Stimulated activated CD8-positive, alpha-beta memory T cell treated with anti-CD3 and anti-CD28 coated beads, Interleukin-15, amount 100 ng/mL, for 24 hours (primary cell): ENCODE measurements at places on chromosomes 11 and 22.

- DNase-seq, result no peak
Observed at GRCh38 chr11:130882138-130882551, 34.1 kb downstream of the SNX19 start.

- DNase-seq, result no peak
Observed at GRCh38 chr22:29206372-29207242, 911 bp downstream of the EMID1 start.

- no peak for DNase-seq
Observed at GRCh38 chr11:72083414-72083813, 2.8 kb downstream of the LRRC51 start.

DNA sequence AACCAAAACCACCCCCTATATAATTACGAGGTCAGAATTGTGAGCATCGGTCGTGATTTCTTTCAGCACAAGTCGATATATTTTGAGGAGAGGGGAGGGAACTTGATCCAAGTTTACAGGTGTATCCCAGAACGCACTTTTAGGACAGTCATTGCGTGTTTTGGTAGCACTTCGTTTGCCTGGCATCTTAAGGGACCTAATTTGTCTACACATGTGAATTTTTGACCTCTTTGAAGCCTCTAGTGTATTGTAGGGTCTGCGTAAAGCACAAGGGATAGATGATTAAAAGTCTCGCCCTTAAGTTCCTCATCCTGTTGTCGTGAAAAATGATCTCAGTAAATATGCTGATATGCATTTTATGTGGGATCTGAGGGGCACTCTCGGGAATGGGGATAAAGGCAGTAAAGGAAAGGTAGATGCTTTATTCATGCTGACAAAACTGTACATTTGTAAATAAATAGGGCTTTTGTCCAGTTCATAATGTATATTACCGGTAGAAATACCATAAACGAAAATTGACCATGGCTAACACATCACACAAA, 632 bp upstream of the CCDC34 start:
- no peak for DNase-seq

GRCh38 chr11:72723508-72723907, 28.7 kb downstream of the ARAP1 start:
- DNase-seq, result no peak

DNA sequence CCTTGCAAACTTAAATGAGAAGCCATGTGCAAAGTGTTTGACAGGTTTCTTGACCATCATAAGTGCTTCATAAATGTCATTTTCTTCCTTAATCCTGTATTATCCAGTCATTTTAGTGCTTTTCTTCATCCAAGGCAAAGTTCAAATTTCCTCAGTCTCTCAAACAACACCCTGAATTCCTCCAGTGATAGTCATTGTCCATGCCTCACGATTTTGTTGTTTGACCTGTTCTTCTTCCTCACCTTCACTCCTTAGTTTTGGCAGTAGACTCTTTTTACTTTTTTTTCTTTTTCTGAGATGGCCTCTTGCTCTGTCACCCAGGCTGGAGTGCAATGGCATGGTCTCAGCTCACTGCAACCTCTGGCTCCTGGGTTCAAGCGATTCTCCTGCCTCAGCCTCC, 1257.3 kb downstream of the FAM181B start:
- no peak for DNase-seq

- DNase-seq, result no peak
Observed at GRCh38 chr11:22371160-22371559, 33.0 kb downstream of the SLC17A6 start.

- no peak for DNase-seq
Observed at GRCh38 chr11:110345743-110346142, 49.3 kb upstream of the RDX start.

DNA sequence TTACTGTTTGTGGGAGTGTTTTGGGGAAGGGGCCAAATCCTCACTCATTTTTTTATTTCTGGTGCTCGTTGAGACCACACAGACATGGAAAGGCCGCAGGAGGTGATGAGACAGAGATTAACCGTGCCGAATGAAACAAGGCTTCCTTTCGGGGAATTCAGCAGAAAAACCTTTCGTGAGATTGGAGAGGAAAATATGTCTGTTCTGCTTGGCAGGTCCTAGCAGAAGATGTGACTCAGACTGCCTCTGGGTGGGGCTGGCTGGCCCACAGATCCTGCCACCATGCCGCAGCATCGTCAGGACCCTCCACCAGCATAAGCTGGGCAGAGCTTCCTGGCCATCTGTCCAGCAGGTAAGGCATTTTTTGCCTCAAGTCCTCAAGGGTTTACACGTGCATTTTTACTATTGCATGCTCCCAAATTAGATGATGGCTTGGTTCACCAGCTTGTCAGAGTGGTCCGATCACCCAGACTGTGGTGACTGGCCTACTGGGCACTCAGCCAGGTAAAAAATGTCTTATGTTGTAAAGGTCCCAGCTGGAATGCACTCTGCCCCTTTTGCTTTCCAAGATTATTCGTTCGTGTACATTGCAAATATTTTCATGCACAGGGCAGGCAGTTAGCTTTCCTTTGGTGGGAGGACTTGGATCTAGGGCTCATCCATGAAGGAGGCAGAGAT, 1.5 kb downstream of the DDB2 start:
- DNase-seq, result peak; percentile 40

DNA sequence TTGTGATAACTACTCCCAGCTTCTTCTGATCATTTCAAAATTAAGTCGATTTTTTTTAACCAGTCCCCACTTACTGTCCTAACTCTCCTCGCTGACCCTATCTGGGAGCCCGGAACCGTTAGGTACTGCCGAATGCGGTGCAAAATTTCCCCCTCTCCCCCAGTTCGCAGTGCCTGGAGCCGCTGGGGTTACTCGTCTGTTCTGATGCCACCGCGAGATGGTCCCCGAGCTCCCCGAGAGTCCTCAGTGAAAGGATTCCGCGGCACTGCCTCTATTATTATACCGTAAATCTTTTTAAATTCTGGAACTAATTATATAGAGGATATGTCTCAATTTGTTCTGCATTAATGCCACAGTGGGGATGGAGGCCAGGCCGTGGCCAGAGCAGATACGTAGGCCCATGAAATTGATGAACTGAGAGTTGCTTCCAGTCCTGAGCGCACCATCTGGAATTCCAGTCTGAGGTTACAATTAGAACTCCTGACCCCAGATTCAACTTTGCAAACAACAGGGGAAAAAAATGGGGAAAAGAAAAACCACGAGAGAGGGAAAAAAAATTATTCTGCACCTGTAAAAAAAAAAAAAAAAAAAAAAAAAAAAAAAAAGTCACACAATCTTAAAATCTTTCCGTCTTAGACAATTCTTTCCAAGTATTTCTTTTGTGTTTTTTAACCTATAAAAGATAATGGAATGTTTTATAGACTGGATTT, 4.3 kb upstream of the WT1 start:
- DNase-seq, result no peak

DNA sequence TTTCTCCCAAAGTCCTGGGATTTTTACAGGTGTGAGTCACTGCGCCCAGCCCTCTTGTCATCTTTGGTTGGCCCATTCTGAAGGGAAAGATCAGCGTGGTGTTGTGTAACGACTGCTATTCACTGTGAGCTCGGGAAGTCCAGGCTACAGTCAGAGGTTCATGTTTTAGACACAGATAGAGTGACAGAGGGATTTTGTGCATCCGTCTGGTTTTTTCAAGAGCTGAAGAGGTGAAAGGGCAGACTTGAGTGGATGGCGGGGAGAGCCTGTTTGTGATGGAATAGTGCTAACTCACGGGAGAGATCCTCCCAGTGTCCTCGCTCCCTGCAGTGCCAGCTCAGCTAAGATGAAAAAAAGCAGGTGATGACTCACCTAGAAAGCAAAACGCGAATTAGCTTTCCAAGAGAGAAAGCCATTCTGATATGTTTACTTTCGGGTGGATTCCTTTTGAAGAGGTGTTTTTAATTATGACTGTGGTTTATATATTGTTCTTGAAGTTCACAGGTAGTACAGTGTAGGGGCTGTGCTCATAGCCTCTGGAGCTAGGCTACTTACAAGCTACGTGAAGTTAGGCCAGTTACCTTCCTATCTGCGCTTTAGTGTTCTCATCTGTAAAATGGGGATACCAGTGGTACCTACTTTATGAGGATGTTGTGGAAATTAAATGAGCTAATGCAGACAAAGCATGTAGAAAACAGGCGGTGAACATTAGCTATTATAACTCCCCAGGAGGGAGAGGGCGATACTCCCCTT, 67.2 kb downstream of the C11orf91 start:
- no peak for DNase-seq

DNA sequence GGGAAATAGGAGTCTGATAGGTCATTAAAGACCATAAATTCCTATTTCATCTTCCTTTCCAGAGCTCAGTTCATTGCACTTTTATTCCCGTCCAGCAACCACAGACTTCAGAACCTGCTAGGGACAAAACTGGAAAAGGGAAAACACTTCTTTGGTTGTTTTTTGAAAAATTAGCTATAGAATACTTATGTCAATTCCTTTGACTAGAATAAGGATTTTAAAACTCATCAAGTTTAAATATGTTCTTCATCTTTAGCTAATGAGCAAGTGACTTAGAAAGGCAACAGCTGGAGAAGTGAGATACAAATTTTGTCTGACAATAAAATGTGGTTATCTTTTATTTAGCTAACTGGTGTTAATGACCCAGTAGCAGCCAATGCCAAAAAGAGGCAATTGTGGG, 206.9 kb downstream of the SOX6 start:
- DNase-seq, result no peak

GRCh38 chr22:27842669-27843431, 41.3 kb upstream of the MN1 start:
- no peak for DNase-seq

DNA sequence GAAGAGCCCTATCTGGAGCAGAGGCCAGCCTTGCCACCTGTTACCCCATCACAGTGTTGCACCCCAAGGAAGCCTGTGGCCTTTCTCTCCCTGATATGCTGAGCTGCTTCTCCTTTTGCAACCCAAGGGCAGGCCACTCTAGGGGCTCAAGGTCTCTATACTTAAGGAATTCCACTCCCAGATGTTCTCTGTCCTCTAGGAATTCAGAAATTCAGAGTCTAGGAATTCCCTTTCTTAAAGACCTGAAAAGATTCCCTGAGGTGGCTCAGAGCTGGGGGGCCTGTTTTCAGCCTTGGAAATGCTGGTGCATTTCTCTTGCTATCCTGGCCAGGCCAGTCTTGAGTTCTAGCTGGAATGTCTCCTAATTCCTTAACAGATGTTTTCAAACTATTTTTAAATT, 68.0 kb upstream of the OLFML1 start:
- DNase-seq, result no peak

- DNase-seq, result no peak
Observed at GRCh38 chr11:28137832-28138231, 29.6 kb downstream of the METTL15 start.

DNA sequence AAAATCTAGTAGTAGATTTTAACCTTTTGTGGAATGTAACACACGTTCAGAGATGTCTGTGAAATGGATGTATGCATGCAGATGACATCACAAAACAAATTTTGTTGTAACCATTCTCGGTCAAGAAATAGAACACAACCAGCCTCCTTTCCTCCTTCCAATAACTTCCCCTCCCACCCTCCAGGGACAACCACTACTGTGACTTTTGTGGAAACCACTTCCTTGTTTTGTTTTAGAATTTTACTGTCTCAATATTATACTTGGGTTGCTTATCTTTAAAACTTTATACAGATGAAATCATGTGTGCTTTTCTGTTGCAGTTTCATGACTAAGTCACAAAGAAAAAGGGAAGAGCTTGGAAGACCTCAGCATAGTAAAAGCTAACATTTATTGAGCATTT, 189.4 kb upstream of the NCAM1 start:
- DNase-seq, result no peak

DNA sequence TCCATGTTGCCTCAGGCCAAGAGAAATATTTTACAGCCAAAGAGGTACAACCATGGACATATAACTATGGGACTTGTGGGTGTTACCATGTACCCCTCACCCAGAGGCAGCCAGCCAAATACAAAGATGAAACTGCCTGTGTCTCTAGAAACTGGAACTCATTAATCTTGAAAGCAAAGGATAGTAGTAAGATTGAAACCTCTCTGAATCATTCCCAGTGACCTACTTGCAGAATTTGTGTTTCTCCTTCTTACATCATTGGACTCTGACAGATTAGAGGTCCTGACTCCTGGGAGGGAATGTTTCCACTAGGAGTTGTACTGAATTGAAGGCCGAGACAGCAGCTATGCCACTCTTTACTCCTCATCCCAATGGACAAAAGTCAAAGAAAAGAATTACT, 257.4 kb upstream of the UBASH3B start:
- no peak for DNase-seq

- no peak for DNase-seq
Observed at GRCh38 chr22:48099251-48099650, 1336.8 kb downstream of the TBC1D22A start.

DNA sequence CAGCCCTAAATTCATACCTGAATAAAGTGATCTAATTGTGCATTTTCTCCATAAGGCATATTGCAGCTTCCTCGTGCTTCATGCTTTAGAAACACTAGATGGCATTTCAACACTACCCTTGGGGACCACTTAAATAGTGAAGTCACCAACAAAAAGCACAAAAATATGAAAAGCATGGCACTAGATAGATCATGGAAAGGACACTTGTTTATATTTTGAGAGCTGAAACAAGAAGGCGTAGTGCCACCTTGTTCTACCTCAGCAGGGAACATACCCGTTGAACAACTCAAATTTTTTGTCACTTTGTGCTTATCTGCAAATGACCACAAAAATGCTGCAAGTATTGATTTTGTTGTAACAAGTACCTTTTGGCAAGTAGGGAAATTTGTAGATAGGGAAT, 8.6 kb downstream of the TBCEL start:
- no peak for DNase-seq

DNA sequence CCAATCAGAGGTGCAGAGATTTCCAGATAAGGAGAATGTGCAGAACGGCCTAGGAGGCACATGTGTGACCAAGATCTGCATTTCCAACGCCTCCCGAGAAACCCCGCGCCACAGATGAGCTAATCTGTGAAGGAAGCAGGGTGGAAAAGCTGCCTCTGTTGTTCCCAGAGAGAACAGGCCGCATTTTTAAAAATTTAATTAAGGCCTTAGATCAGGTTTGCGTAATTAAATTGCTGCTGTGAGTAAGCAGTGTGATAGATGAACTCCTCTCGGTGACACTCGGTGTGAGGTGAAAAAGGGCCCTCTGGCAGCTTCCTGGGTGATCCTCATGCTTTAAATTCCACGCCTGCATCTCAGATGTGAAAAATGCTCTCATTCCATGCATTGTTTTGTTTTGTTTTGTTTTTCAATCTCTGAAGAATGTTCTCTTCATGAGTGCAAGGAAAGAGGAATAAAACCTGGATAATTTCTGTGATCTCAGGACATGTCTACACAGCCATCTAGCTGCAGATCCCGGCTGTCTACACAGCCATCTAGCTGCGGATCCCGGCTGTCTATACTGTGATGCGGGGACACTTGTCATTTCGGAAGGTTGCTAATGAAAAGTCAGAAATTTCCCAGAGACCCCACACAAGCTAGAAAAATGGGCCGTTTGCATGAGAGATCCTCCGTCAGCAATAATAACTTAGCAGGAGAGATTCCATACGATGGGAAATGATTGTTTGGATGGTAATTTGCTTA, 1398.9 kb downstream of the BRD1 start:
- DNase-seq, result no peak

- DNase-seq, result no peak
Observed at GRCh38 chr22:23845265-23846080, 6.7 kb upstream of the DERL3 start.
